ENCODE measurements at places on chromosomes 12 and 14. TPM values are rescaled to one million over a fixed set of nuclear protein-coding genes. Genes with fewer than 3 reads are reported as not detected.

SLC5A8 gene
- 0.02 TPM for polyA plus RNA-seq

WNT5B gene
- 0.94 TPM for polyA plus RNA-seq

PRKD1 gene
- 5.4 TPM for polyA plus RNA-seq

INSM2 gene
- polyA plus RNA-seq: not detected
